CD4-positive, alpha-beta memory T cell (primary cell): ENCODE measurements at places on chromosomes 1 and 21.
A peak's percentile ranks its signal among the peaks of the same experiment; 100 is the strongest.

- DNase-seq = no peak
Measured at GRCh38 chr1:166980383-166980782, 5.0 kb upstream of the ILDR2 start.

DNA sequence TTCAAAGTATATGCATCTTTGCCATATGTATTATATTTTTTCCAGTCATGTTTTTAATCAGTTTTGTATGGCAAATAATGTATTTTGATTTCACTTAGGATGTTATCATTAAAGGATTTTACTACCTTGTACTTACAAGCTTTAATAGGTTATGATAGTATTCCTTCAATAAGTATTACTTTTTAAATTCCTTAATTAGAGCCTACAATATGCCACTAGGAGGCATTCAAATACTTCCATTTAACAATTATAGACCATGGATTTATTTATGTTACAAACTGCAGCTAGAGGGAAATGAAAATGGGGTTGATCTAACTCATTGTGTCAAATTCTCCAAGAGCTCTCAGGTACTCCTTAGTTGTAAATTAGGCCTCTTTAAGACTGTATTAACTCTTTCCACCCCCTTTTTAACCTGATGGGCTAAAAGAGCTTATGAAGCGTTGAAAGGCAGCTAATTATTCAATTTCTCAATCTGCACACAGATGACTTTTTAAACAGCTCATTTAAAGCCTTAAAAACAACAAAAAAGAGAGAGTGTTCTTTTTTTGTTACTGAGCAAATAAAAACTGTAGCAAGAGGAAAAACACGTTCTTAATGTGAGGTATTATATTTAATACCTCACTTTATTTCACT, 156.2 kb downstream of the DENND1B start:
- peak; percentile 18 for DNase-seq

DNA sequence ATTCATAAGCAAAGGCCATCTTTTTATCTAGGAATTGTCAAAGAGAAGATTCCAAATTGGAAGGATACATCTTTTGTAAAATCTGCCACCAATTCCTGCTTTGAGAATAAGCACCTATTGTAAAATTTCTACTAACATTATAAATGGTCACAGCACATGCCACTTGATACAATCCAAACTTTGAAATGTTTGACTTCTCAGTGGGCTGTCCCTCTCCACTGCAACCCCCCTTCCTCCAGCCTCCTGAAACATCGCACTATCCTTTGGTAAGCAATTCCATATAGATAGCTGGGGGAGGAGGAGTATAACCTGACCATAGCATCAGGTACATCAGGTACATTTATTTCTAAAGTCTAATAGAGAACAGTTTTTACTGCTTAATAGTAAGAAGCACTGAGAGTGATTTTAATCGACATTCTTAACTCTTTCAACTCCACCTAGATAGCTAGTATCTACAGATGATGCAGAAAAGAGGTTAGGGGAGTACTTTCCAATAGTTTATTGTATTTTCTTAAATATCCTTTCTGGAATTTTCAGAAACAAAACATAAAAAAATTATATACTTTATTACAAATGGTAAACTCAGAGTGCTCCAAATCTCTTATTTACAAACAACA, 2.9 kb downstream of the JUN start:
- DNase-seq = peak; percentile 55

- no peak for DNase-seq
Measured at GRCh38 chr1:66335125-66335524, 198.8 kb upstream of the SGIP1 start.

- DNase-seq = peak; percentile 16
Measured at GRCh38 chr1:108560189-108560873, 431 bp downstream of the EEIG2 start.

GRCh38 chr1:26300578-26301275, 5.7 kb downstream of the UBXN11 start:
- no peak for DNase-seq

GRCh38 chr21:19321688-19322087, 918.1 kb upstream of the TMPRSS15 start:
- no peak for DNase-seq

GRCh38 chr1:108012553-108012952, 47.6 kb upstream of the VAV3 start:
- no peak for DNase-seq

DNA sequence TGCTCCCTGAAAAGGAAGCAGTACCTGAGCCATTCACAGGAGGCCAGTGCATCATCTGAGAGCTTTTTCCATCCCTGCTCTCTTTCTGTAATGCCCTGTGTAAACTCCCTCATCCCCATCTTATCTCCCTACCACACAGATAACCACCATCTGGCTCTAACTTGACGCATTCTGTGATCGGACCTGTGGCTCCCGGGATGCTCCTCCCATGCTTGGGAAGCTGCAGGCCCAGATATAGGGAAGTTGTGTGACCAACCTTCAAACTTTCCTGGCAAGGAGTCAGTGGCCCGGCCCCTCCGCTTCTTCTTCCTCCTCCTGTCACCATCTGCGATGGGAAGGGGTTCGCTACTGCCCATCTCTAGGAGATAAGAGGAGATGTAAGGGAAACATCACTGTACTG, 21.1 kb downstream of the MKNK1 start:
- DNase-seq = no peak

DNA sequence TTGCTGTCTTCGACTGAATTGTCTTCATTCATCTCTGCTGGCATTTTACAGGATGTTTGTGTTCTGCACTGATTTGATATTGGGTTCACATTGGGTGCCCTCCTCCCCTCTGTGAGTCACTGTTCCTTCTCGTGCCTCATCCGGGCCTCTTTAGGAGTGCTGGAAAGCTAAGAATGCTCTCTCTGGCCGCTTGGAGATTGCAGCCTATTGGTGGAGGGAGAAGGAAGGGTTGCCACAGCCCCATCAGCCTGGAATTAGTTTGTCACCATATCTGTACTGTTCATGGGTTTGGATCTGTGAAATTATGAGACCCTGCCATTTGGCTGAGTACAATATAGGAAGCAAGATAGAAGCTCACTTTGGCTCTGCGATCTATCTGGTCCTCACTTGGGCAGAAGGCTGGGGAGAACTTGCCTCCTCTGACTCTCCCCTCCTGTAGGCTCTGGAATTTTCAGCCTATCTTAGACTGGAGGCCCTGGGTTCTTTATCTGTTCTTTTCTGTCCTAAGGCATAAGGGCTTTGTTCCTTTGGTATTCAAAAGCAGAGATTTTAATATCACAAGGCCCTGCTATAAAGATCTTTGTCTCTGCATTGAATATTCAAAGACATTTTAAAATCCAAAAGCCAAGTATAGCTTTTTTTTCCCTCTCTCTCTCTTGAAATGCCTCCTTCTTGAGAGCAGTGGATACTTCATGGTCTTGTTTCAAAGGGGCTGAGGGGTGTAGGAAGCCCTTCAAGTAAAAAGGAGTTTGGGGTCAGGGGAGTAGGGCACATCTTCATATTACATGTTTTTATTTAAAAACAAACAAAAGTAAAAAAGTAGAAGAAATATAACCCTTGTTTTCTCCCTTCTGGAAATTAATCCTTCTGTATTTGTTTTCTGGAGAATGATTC, 347.9 kb downstream of the ZP4 start:
- no peak for DNase-seq

DNA sequence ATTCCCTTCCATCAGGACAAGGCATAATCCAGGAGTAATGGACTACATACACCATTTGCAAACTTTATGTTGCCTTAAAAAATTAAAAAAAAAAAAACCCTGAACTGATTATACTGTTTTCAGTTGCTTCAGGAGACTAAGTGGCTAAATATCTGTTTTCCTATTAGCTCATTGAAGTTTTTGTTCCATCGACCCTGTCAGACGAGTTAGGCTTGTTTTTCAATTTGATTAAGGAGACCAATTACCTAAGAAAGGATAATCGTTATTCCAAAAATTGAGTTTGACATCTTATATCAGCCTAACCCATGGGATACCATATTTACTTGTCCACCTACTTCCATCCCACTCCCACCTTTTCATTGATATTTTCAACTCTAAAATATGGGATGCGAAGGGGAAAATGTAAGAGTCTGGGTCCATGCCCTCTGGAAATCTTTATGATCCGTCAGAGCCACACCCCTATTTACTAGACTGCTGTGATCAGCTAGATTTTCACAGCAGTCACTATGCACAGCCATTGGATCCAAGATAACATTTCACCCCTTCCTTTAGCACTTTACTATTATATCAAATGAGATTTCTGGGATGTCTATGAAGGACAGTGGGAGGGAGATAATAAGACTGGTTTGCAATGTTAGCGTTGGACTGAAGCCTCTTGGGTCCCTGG, 41.0 kb downstream of the IL12RB2 start:
- no peak for DNase-seq

- DNase-seq = no peak
Measured at GRCh38 chr21:15061279-15061678, 3.5 kb downstream of the NRIP1 start.
